GM20000 (cell line): ENCODE measurements at places on chromosomes 16 and 17.

GRCh38 chr16:87966685-87967185, 15.5 kb downstream of the BANP start:
- no peak for DNase-seq

DNA sequence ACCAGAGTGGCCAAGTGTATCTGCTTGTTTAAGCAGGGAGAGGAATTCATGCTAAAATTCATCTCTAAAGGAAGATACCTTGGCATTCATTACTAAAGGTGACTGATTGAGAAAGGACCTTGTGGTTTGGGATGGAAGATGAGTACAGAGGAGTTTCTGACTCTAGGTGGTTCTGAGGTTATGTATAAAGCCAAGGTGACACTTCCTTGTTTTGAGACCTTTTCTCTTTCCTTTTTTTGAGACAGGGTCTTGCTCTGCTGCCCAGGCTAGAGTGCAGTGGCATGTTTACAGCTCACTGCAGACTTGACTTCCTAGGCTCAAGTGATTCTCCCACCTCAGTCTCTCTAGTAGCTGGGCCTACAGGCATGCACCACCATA, 9.1 kb downstream of the ABHD15 start:
- no peak for DNase-seq

- no peak for DNase-seq
Measured at GRCh38 chr17:78653382-78653781, 76.2 kb upstream of the DNAH17 start.

DNA sequence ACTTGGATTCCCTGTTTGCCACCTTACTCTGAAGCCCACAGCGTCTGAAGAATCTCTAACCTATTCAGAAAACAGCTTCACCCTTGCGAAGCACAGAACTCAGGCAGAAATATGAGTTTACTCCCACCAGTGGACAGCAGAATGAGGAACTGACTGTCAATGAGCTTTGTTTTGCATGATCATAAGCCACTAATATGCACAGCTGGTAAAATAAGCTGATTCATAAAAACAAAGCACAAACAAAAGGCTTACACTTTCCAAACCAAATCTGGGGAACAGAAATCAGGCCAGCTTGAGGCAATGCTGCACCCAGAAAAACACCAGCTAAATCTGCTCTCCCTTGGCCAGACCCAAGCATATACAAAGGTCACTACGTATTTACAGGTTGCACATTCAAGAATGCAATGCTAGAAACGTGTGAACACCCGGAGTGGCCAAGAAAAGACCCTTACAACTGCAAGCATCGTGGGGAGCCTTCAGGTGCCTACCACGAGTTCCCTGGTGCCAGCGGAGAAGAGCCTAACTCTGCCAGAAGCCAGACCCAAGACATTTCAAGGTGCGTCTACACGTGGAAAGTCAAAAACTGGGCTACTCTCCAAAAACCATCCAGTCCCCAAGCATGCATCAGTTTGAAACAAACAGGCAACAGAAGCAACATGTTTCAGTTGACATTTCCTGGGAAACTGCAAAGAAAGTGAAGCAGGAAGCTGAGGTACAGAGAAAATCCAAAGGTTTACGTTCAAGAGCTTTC, 207.1 kb downstream of the ZFHX3 start:
- DNase-seq = peak; percentile 32

- DNase-seq = no peak
Measured at GRCh38 chr16:53530741-53531140, 27.7 kb upstream of the AKTIP start.

DNA sequence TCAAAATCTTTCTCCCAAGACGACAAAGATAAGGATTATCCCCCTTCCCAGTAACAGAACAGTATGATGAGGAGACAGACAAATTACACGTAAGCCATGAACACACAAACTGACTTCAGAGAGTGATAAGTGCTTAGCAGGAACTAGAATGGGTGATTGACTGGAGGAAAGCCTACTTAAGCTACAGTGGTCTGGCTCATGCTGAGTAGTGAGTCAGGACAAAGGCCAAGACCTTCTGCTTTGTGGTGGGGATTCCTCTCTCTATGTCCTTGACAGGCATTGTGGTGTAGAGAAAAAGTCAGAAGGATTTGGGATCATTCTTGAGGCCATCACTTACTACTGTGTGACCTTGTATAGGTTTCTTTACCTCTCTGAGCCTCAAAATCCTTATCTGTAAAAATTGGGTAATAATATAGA, 381.9 kb upstream of the CCL2 start:
- DNase-seq = no peak

- DNase-seq = no peak
Measured at GRCh38 chr16:68954911-68955635, 111.7 kb downstream of the TANGO6 start.

- no peak for DNase-seq
Measured at GRCh38 chr17:72978593-72979218, 113.8 kb downstream of the SLC39A11 start.

GRCh38 chr16:49596068-49596467, 222.5 kb downstream of the C16orf78 start:
- no peak for DNase-seq

DNA sequence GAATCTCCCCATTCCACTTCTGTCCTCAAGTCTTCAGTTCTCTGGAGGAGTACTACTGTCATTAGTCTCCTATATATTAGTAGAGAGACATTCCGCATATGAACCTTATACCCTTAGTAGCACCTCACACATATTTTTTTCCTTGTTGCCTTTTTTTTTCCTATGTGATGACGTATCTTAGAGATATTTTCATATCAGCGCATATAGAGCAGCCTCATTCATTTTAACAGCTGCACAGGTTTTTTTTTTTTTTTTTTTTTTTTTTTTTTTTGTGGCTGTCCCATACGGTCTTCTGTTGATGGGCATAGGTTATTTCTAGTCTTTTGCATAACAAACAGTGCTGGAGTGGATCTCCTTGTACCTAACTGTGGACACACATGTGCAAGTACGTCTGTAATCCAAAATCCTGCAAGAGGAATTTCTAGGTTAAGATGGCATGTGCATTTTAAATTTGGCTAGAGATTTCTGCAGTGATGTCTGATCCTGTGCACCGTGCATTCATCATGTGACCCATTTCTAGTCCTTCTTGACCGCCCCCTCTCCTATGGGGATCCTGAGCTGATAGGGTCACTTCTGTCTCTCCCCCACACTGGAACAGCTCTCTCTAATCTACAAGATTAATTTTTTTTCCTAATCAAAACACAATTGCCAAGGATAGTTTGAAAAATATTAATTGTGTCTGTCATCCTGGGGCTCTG, 64.8 kb downstream of the PRKCB start:
- no peak for DNase-seq

GRCh38 chr17:67390006-67390645, 13.0 kb downstream of the PITPNC1 start:
- no peak for DNase-seq

DNA sequence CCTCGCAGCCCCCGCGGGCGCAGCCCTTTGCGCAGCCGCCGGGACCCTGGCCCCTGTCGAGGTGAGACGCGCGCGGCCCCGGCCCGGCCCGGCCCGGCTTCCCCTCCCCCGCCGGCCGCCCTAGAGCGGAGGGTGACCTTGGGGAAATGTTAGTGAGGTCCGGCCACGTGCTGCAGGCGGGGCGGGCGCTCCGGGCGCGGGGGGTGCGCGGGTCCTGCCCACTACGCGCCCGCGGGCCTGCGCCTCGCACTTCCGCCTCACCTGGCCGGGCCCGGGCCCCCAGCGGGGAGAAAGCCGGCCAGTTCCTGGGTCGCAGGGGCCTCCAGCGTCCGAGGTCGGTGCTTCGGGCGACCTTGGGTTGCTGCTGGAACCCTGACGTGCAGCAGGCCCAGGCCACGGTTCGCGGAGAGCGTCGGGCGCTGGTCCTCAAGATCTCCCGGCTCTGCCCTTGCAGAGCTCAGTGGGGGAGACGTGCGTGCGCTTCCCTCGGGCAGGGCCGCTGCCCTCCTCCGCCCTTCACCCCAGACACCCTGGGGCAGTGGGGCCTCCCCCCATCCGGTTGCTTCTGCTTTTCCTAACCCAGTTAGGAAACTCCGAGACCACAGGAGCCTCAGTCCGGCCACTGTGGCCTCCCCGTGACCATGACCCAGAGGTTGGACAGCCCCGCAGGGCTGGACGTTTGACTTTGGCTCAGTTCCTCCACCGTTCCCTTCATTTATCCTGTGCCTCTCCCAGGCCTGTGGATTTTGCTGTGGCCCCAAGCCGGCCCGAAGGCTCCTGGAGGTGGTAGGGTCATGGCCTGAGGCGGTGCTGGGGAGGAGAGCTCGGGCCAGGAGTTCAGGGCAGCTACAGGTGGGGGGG, 791 bp downstream of the MCRIP2 start:
- DNase-seq = peak; percentile 84

DNA sequence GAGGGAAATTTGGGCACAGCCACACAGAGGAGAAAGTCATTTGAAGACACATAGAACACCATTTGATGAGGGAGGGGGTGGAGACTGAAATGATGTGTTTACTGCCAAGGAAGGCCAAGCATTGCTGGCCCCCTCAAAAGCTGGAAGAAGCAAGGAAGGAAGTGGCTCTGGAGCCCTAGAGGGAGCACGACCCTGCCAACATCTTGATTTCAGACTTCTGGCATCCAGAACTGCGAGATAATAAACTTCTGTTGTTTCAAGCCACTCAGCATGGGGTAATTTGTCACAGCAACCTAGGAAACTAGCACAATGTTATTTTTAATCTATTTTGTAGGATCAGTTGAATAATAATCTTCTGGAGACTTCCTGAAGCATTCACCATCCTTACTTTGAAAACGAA, 314.8 kb upstream of the GOT2 start:
- no peak for DNase-seq

GRCh38 chr16:82167670-82168069, 2.4 kb downstream of the MPHOSPH6 start:
- no peak for DNase-seq

DNA sequence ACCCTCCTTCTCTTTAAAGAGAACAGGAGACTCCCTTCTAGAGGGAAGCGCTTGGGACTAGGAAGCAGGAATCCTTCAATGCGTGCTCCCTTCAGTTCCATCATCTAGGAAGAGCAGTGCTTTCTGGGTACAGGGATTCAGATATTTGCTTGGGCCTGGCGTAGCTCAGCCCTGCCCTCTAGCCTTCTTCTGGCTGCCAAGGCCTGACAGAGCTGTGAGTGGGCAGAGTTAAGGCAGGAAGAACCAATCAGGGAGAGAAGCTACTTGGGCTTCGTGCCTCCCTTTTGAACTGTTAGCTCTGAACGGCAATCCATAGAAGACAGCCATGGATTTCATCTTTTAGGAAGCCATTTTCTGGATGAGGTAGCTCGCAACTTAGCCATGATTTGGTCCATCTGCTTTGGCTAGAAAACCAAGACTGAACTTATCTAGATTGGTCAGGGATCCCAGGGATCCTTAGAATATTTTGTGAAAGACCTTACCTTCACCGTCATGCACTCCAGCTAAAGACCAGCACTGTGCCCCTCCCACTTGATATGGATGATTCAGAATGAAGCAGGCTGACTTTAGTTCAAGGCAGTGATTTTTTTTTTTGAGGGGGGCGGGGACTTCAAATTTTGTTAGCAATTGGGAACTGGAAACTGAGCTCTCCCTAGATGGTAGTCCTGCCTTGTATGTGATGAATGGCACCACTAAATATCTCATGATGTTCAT, 2.5 kb upstream of the CORO6 start:
- DNase-seq = no peak

DNA sequence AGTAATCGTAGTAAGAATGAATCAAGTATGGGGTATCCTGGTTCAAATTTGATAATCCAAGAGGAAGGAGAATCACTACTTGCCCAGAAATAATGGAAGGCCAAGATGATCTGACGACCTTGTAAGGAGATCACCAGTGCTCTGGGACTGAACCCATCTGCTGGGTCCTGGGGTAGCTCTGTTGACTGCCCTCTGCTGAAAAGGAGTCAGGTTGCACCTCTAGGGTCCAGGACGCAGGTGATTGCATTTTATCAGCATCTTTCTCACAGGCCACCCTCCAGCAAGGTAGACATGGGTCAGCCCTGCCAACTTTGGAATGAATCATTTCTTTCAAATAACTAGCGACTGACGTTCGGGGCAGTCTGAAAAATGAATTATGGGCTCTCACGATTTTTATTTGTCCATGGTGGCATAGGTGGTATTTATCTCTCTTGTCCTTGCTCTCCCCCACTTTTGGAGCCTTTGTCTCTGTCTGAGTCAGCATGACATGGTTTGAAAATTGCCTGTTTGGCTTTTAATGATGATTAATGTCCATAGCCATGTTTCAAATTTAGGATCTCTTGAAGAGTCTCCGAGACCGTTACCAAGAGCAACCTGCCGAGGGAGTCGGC, 163.7 kb downstream of the MSI2 start:
- no peak for DNase-seq

DNA sequence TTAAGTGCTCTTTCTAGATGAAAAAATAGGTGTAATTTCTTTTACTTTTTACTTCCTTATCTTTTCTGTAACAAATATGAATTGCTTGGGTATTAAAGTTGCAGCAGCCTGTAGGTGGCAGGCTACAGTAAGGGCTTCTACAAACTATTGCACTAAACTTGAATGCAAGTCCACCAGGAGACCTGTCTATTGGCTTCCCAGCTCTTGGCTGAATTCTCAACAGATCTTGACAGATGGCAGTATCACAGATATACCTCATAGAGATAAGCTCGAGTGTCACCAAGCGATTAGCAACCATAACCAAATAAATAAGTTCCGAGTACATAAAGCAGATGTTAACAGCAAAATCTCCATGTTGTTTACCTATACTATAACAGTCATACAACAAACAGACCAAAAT, 5.9 kb downstream of the BBS2 start:
- DNase-seq = peak; percentile 38

DNA sequence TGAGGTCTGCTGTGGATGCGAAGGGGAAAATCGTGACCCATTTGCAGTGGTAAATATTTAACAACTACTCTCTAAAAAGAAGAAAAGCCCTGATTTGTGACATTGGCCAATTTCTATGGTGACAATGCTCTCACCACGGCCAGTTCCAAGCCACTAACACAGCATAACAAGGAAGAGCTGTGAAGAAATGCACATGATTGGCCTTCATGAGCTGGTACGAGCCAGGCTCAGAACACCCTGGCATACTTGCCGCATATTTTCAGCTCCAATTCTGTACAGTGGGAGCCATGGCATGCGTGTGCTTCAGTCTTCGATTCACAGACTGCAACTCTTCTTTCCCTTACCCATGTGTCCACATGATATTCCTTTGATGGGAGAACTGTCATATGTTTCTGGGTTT, 363.9 kb upstream of the CDH5 start:
- no peak for DNase-seq

DNA sequence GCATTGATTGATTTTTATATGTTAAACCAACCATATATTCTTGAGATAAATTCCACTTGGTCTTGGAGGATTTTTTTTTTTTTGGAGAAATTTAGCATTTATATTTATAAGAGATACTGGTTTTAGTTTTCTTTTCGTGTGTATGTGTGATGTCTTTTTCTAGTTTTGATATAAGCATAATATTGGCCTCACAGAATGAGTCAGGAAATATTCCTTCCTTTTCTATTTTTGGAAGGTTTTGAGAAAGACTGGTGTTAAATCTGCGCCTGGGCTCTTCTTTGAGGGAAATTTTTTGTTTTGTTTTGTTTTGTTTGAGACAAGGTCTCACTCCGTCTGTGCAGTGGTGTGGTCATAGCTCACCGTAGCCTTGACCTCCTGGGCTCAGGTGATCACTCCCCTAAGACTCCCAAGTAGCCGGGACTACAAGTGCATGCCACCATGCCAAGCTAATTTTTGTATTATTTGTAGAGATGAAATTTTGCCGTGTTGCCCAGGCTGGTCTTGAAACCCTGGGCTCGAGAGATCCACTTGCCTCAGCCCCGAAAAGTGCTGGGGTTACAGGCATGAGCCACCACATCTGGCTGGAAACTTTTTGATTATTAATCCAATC, 28.8 kb upstream of the CCL22 start:
- no peak for DNase-seq

GRCh38 chr16:51545951-51546350, 394.9 kb upstream of the SALL1 start:
- no peak for DNase-seq
